Large intestine (tissue), 12 donors: ENCODE measurements at places on chromosomes 12 and 14. TPM values are rescaled to one million over a fixed set of nuclear protein-coding genes. Genes with fewer than 3 reads are reported as not detected.
A peak's percentile ranks its signal among the peaks of the same experiment; 100 is the strongest.

Gene FGF6
- polyA plus RNA-seq, result 0.07 TPM

Gene GALNT9
- polyA plus RNA-seq, result 4.5 TPM

Gene NT5DC3
- 6.6 TPM for polyA plus RNA-seq

Gene SLC48A1
- 11.8 TPM for polyA plus RNA-seq

Gene CHFR
- 31.9 TPM for polyA plus RNA-seq

Gene CPSF6
- polyA plus RNA-seq, result 57.9 TPM

Gene CLMN
- polyA plus RNA-seq, result 18.7 TPM

Gene NPFF
- polyA plus RNA-seq, result not detected

- no peak overlapping the region for H3K27ac ChIP-seq
- no peaks in the 10 kb centered on the region for H3K27me3 ChIP-seq
- H3K4me3 ChIP-seq, result no peak overlapping the region
- H3K36me3 ChIP-seq, result no peaks in the 10 kb centered on the region
- DNase-seq, result no peak
Measured at GRCh38 chr14:105857220-105857825, 330.9 kb downstream of the TMEM121 start.

DNA sequence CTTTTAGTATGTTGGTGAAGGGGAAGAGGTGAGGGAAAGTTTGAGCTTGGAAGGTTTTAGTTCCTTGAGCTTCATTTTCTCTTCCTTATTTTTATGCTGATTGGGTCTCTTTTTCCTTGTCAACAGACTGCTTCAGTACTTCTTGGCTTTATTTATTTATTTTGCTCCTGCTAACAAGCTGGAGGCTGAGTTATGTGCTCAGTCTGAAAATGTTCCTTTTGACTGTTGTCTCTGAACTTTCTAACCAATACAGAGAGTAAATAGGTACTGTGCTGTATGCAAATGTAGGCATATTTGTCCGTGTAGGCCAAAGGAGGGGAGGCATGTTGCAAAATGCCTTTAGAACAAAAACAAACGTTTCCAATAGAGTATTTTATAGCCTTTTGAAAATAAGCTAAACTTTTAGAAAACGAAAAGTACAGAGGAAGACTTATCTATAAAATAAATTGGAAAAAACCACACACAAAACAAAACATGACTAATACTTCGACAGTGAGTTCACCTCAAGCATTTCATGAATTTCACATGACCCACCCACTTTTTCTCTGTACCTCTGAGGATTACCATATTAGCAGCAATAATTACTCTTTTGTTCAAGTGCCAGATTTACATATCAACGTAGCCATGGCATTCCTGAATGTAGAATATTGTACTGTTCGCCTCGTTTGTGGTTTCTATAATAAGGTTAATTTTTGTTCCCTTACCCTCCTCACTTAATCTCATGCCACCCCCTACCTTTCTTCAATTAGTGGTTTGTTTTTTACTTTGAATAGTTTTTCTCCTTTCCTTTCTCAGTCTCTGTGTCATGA is 4.7 kb upstream of the CREBL2 start:
- no peaks in the 10 kb centered on the region for H3K4me1 ChIP-seq
- DNase-seq, result no peak
- H3K4me3 ChIP-seq, result no peak overlapping the region
- no peaks in the 10 kb centered on the region for H3K36me3 ChIP-seq
- H3K27ac ChIP-seq, result no peak overlapping the region

GRCh38 chr12:39873065-39873464 is 232.8 kb downstream of the SLC2A13 start:
- H3K27me3 ChIP-seq, result no peaks in the 10 kb centered on the region
- no peaks in the 10 kb centered on the region for H3K4me1 ChIP-seq
- H3K27ac ChIP-seq, result no peak overlapping the region
- no peak overlapping the region for H3K4me3 ChIP-seq
- no peaks in the 10 kb centered on the region for H3K36me3 ChIP-seq

DNA sequence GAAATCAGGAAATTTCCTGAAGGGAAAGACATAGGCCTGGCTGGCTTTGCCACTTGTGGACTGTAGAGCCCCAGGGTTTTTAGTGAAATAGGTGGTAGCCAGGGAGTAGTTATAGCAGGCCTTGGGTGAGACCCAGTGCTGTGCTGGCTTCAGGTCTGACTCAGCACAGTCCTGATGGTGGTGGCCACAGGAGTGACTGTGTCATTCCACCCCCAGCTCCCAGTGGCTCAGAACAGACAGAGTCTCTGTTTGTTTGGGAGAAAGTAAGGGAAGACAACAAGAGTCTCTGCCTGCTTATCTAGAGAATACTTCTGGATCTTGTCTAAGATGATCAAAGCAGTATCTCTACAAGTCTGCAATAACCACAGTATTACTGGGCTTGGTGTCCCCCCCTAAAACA is 27.5 kb upstream of the OR6J1 start:
- no peak for DNase-seq
- H3K27ac ChIP-seq, result no peak overlapping the region
- no peak overlapping the region for H3K4me3 ChIP-seq
- no peaks in the 10 kb centered on the region for H3K4me1 ChIP-seq

- no peaks in the 10 kb centered on the region for H3K4me1 ChIP-seq
- H3K4me3 ChIP-seq, result no peak overlapping the region
Measured at GRCh38 chr12:52598966-52599365, 2.3 kb downstream of the KRT72 start.

- H3K27me3 ChIP-seq, result no peaks in the 10 kb centered on the region
- no peaks in the 10 kb centered on the region for H3K4me1 ChIP-seq
- H3K36me3 ChIP-seq, result no peaks in the 10 kb centered on the region
- no peak for DNase-seq
Measured at GRCh38 chr14:90153429-90153828, 91.6 kb downstream of the KCNK13 start.

DNA sequence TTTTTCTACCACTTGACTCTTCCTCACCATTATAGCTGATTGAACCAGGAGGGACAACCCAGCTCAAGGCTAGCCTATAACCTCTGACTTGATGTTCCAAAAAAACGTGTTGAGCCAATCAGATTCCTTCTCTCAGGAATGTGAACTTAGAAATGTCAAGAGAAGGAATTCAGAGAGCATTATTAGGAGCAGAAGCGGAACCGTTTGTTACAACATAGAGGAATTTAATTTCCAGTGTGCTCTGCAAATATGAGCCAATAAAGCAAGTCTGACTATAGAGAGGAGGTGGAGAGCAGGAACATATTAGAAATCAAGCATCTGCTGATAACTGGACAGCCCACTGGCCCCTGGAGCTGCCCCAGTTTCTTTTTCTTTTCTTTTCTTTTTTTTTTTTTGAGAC is 15.3 kb upstream of the PELI2 start:
- no peak overlapping the region for H3K4me3 ChIP-seq
- DNase-seq, result no peak
- no peaks in the 10 kb centered on the region for H3K4me1 ChIP-seq
- H3K27ac ChIP-seq, result no peak overlapping the region
- H3K27me3 ChIP-seq, result no peaks in the 10 kb centered on the region

DNA sequence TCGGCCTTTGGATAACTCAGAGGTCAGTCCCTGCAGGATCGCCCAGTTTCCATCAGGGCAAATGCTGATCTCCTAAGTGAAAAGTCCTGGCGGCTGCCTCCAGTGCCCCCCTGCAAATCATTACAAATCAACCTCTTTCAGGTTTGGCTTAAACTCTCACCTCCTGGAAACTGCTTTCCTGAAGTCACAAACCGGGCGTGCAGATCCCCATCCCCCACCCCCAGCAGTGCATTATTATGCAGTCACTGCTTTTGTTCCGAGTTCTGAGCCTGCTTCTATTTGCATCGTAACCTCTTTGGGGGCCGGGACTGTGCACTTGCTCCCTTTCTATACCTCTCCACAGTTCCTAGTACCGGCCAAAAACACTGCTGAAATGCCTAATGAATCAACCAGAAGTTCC is at the start of gene USP44:
TSS of gene USP44 (minus strand) at position 172 of the 400 bp plus-strand sequence. CDS start 17,220 bp downstream, outside the sequence.
- H3K27ac ChIP-seq, result no peak within 1 kb of the TSS
- no peak for DNase-seq
- peaks cover 42% of the 10 kb centered on the region for H3K27me3 ChIP-seq
- no peaks in the 10 kb centered on the region for H3K36me3 ChIP-seq
- peaks cover 12% of the 10 kb centered on the region for H3K4me1 ChIP-seq

DNA sequence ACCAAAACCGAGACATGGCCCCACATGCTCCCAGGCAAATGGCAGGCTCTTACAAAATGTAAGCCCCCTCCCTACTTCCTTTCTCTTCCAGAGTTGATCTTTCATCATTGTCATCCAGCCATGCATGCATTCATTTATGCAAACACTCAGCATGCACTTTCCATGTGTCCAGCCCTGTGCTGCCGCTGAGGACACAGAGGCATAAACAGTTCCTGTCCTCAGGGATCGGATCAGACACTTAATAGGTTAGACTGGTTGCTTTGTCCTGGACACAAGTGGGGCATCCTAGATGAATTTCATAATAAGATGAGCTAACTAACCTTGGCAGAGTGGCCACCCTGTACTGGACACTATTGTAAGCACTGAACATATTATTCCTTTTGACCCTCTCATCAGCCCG is 23.1 kb downstream of the PRIMA1 start:
- H3K36me3 ChIP-seq, result no peaks in the 10 kb centered on the region
- peak; percentile 14 for DNase-seq
- peaks cover 3% of the 10 kb centered on the region for H3K27me3 ChIP-seq
- no peak overlapping the region for H3K4me3 ChIP-seq
- peaks cover 9% of the 10 kb centered on the region for H3K4me1 ChIP-seq

GRCh38 chr12:122858591-122859302 is 23.5 kb downstream of the HIP1R start:
- no peaks in the 10 kb centered on the region for H3K27me3 ChIP-seq
- DNase-seq, result no peak
- peaks cover 54% of the 10 kb centered on the region for H3K36me3 ChIP-seq
- H3K27ac ChIP-seq, result no peak overlapping the region
- peaks cover 15% of the 10 kb centered on the region for H3K4me1 ChIP-seq
- no peak overlapping the region for H3K4me3 ChIP-seq

DNA sequence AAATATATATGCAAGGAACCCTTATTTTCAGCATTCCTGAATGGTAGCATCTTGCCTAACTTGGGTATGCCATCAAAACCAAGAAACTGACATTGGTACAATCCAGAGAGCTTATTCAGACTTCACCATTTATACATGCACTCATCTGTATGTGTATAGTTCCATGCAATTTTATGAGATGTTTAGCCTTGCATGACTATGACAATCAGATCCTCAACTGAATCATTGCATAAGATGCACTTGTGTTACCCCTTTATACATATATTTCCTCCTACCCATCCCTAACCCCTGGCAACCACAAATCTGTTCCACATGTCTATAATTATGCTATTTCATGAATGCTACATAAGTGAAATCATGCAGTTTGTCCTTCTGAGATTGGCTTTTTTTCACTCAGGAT is 37.0 kb upstream of the PPFIBP1 start:
- H3K27me3 ChIP-seq, result no peaks in the 10 kb centered on the region
- no peak overlapping the region for H3K4me3 ChIP-seq
- H3K4me1 ChIP-seq, result no peaks in the 10 kb centered on the region
- no peaks in the 10 kb centered on the region for H3K36me3 ChIP-seq
- no peak for DNase-seq
- no peak overlapping the region for H3K27ac ChIP-seq

- no peaks in the 10 kb centered on the region for H3K4me1 ChIP-seq
- H3K27me3 ChIP-seq, result no peaks in the 10 kb centered on the region
- DNase-seq, result no peak
- H3K4me3 ChIP-seq, result no peak overlapping the region
- H3K36me3 ChIP-seq, result no peaks in the 10 kb centered on the region
- no peak overlapping the region for H3K27ac ChIP-seq
Measured at GRCh38 chr14:86815341-86815740, 1177.6 kb downstream of the GALC start.

GRCh38 chr12:58976146-58976545 is 55.8 kb upstream of the LRIG3 start:
- H3K36me3 ChIP-seq, result no peaks in the 10 kb centered on the region
- no peaks in the 10 kb centered on the region for H3K4me1 ChIP-seq
- no peak overlapping the region for H3K27ac ChIP-seq
- no peak for DNase-seq

DNA sequence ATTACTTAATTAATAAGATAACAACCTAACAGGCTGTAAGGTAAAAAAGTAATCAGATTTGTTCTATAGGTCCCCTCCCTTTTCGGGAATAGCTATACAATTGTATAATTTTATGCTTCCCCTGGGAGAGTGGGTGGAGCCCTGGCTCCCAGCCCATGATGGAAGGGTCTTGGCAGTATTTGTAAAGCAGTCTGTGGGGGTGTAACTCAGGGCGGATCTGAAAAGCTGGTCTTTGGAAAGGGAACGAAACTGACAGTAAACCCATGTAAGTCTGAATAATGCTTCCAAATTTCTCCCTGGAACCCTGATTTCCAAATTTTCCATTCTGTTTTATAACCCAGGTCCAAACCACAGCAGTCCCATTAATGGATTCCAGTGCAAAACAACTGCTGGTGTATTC is 110.4 kb downstream of the DAD1 start:
- no peaks in the 10 kb centered on the region for H3K4me1 ChIP-seq
- no peak for DNase-seq
- H3K4me3 ChIP-seq, result no peak overlapping the region
- no peaks in the 10 kb centered on the region for H3K27me3 ChIP-seq
- H3K27ac ChIP-seq, result no peak overlapping the region

- H3K27ac ChIP-seq, result no peak overlapping the region
- no peaks in the 10 kb centered on the region for H3K36me3 ChIP-seq
- no peaks in the 10 kb centered on the region for H3K27me3 ChIP-seq
- H3K4me1 ChIP-seq, result no peaks in the 10 kb centered on the region
Measured at GRCh38 chr14:95329941-95330340, 10.2 kb upstream of the CLMN start.

DNA sequence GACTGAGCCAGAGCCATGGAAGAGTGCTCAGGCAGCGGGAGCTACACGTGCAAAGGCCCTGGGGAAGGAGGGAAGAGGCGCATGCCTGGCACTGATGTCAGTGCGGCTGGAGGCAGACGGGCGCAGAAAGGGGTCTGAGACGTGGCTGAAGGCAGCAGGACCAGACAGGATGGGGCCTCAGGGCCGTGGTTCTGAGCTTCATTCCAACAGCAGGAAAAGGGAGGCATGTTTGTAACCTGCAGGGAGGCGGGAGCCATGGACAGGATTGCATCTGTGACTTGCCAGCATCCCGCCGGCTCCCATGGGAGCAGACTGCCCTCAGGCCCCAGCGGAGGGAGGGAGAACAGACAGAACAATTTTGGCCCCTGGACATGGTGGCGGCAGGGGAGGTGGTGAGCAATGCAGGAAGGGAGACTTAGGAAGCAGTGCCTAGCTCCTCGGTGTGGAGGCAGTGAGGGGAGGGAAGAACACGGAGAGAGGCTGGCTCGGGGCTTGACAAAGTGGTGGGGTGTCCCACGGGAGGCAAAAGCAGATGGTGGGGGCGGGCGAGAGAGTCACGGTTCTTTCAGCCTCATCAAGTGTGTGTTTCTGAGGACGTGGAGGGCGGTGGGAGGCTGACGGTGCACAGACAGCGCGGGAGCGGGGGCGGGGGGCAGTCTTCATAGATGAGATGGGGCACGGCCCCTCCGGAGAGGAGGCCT is 33.3 kb upstream of the INF2 start:
- peaks cover 7% of the 10 kb centered on the region for H3K27me3 ChIP-seq
- H3K4me1 ChIP-seq, result no peaks in the 10 kb centered on the region
- H3K36me3 ChIP-seq, result no peaks in the 10 kb centered on the region
- no peak overlapping the region for H3K4me3 ChIP-seq
- DNase-seq, result no peak
